ENCODE measurements at places on chromosomes 1 and 21.

DNA sequence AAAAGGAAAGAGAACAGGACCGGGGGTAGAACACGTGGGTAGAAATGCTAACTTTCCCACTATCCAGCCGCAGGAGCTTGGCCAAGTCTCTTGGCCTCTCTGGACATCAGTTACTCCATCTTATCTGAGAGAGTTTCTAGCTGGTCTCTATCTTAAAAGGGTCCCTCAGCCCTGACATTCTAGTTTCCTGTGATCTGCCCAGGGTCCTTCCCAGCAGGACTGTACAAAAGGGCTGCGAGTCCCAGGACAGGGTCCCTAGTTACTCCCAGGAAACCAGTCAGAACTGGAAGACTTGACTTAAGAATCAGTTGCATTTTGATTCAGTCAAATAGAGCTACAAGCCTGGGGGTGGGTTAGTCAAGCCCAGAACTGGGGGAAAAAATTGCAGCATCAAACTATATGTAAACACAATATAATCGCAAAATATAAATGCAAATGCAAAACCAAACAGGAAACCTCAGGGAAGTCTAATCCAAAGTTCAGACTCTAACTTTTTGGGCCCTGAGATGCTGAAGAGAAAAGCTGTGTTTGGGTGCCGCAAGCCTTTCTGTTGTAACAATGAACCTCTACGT is 2.9 kb downstream of the ASAP3 start:
- DNase-seq = no peak

GRCh38 chr1:19940486-19941205 is 17.2 kb upstream of the PLA2G2E start:
- DNase-seq = no peak

DNA sequence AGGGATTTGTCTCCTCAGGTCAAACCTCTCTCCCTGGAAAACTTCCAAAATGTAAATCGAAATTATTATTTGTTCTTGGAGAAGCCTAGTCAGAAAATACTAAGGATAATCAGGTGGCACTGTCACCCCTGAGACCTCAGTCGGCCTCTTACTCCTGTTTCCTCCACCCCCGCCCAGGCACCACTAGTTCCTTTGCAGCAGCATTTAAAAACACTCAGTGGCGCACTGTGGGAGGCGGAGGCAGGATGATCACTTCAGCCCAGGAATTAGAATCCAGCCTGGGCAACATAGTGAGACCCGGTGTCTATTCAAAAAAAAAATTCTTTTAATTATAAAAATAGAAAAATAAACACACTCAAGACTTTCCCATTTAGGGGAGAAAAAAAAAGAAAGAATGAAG is 18.0 kb upstream of the IFNAR2 start:
- no peak for DNase-seq

DNA sequence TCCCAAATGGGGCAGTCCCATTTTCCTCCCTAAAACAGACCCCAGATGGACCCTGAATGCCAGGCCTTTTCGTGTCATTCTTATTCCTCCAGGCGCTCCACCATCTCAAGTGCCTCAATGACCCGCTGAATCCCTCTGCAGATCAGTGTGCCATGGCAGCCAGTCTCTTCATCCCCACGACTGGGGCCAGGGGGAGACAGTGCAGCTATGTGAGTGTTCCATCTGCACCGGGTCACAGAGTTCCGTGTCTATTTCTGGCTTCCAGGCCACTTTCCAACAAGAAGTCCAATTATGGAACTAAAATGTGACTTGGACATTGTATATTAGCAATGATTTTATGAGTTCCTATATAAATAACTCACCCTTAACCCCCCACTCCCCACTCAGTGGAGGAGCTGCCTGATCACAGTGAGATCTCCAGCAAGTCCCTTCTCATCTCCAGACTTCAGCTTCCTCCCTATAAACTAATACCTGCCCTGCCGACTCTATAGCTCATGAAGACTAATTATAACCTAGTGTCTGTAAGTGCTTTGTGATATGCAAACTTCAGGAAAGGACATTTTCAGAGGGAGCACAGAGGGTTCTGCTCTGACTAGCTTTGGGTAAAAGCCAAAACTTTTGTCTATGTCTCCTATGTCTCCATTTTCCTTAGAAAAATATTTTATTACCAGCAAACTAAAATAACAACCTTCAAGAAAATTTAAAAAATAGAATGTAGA is 56.3 kb upstream of the NFASC start:
- DNase-seq = no peak

GRCh38 chr1:91555074-91555730 is 54.6 kb downstream of the CDC7 start:
- no peak for DNase-seq

DNA sequence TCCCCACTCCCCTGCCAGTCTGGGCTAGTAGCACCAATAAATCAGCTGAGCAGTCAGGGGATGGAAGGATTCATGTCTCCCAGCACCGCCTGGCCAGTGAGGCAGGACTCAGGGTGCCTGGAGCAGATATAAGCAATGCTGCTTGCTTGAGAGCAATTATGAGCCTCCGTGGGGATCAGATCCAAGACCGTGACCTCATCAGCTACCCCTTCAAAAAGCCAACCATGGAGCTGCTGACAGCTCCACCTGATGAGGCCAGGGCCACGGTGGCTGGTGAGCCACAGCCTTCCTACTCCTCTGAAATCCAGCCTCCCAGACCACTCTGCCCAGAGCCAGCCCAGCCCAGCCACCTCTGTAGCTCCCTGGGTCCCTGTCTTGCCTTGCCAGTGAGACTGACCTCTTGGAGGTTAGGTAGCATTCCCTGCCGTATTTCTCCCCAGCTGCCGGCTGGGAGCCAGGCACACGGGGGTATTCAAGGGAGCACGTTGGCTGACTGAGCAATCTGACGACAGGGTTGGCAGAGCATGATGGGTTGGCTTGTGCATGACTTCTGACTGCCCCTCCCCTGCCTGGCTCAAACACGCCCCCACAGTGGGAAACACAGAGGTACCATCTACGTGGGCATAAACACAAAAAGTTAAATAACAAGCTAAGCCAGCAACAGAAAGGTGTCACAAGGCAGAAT is 28.4 kb downstream of the SYT2 start:
- DNase-seq = no peak

GRCh38 chr1:81213279-81213678 is 587.5 kb upstream of the ADGRL2 start:
- no peak for DNase-seq

GRCh38 chr1:242055749-242056320 is 56.9 kb upstream of the MAP1LC3C start:
- no peak for DNase-seq

DNA sequence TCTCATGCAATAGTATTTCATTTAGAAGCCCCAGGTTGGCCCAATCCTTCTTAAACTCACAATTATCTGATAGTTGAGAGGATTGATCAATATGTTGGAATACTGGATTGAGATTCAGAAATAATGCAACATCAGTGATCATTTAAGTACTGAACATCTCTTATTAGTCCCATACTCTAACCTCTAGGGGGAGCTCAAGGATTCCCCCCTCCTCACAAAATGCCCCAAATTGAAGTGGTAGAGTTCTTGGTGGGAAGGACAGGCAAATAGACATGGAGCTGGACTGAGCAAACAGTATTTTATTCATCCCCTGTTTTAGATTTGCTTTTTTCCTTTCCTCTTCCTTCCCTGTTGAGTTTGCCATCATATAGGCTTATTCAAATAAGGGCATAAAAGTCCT is 62.8 kb downstream of the NGF start:
- no peak for DNase-seq

DNA sequence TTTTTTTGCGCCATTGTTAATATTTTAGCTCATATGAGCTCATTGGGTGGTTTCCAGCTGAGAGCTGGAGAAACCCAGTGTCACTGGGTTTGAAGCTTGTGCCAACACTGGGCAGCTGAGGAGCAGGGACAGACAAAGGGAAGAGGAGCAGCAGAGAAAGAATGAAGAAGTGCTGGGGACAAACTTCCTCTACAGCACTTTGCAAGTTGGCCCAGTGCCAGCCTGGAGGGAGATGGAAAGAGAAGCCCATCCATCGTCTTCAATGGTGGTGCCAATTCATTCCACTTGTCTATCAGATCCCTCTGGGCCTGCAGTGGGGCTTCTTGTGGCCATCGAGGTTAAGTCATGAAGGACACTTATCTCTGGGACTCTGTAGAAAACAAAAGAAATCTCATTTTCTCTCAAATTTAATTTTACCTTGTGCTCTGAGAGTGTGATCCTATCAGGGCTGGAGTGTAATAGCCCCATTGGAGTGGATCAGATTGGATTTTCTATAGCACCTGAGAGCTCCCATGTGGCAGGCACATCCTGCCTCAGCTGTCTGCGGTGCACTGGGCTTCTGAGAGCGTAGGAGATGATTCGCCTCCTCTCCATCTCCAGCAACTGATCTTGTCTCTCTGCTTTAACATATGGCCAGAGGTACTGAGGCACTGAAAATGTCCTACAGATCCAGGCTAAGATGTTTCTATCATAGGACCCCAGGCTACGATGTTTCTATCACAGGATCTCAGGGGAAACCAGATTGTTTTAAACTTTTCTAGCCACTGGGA is 114.7 kb downstream of the TNR start:
- DNase-seq = peak; percentile 1

DNA sequence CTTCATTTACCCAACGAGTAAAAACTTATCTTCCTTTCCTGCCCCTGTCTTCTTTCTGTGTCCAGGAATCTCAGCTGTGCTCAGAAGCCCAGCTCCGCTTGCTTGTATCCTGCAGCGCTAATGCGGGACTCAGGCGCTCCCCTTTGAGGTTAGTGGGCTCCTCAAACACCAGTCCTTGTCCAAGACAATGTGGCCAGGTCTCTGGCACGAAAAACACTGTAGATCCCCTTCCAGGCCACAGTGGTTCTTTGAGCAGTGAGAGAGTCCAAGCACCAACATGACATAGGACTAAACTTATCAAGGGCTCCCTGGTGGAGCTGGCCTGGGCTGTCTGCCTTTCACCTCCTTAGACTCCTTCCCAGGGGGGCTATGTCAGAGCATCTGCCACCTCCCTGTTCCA is 53.7 kb downstream of the PLD5 start:
- DNase-seq = no peak

GRCh38 chr1:147669469-147670318 is 630 bp downstream of the ACP6 start:
- peak; percentile 44 for DNase-seq

GRCh38 chr1:205274041-205274691 is 46.4 kb downstream of the TMCC2 start:
- no peak for DNase-seq

DNA sequence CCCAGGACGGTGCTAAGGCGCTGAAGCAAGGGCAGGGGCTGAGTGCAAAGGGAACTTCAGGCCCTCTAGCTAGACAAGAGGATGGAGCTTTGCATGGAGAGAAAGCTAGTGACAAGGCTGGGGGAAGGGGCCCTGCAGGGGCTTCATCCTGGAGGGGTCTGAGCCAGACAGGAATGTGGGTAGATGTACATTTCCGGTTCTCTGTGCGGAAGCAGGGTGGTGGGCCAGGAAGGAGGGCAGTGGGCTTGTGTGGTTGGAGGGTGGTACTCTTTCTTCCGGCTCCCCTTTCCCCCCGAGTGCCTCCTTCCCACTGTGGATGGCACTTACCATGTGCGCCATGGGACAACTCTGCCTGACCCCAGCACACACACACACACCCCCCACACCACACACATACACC is 1.5 kb downstream of the KISS1 start:
- no peak for DNase-seq

GRCh38 chr1:103084181-103084580 is 24.1 kb downstream of the COL11A1 start:
- no peak for DNase-seq

GRCh38 chr1:18938008-18938706 is 18.3 kb downstream of the IFFO2 start:
- DNase-seq = no peak

DNA sequence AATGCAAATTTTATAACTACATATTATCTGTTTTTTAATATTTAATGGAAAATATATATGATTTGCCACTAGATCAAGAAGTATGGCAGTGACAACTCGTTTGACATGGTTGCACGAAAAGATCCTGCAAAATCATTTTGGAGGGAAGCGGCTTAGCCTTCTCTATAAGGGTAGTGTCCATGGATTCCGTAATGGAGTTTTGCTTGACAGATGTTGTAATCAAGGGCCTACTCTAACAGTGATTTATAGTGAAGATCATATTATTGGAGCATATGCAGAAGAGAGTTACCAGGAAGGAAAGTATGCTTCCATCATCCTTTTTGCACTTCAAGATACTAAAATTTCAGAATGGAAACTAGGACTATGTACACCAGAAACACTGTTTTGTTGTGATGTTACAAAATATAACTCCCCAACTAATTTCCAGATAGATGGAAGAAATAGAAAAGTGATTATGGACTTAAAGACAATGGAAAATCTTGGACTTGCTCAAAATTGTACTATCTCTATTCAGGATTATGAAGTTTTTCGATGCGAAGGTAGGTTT is 556 bp downstream of the IFI44 start:
- no peak for DNase-seq

GRCh38 chr1:229669333-229669732 is 43.3 kb downstream of the URB2 start:
- no peak for DNase-seq

DNA sequence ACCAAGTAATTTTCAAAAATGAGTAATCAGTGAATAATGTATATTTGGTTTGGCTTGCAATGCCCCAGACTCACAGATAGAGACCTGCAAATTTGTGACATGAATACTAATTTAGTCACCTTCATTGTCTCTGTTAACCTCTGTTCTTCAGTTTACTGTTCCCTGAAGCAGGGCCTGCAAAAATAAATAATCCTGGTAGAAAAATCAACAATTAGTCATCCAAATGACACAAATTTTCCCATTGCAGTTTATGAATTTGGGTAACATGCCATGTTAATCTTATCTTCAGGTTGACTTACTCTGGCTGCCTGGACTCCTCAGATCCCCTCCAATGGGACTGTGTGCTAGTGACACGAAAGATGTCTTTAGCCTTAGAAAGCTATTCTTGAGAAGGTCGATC is 289.5 kb downstream of the PAPPA2 start:
- no peak for DNase-seq

DNA sequence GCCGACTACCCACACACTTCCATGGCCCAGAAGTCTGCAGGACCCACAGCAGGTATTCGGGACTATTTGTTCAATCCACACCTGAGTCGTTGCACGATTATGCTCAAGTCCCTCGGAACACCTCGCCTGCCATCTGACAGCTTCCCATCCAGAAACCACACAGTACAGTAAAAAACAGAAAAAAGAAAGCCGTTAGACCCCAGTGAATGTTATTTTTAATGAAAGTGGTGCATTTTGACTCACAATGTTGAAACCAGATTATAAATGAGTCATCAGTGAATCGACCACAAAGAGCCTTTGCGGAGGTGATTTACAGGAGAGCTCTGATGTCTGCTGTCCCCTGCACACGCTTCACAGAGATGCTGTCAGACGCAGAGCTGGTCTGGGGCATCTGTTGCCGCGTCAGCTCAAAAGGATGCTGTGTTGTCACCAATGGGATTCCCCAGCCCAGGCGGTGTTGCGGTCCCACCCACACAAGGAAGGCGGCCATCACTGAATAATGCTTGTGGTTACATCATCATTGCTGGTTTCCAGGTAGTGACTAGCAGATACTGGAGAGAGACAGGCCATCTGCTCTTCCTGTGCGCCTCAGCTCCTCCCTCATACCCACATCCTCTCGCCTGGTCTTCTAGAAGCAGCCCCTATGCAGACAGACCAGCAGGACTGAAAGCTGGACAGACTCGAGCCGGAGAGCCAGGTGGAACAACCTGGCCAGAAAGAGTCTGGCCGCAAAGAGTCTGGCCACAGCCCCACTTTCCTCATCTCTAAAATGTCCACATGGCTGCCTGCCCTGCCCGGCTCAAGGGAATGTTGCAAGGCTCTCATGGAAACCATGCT is 116.8 kb downstream of the TOMM20 start:
- no peak for DNase-seq

GRCh38 chr1:163144418-163144817 is 58.3 kb downstream of the RGS5 start:
- DNase-seq = no peak

Measured in NCI-H1105 (cell line).